ENCODE measurements at places on chromosomes 1 and 21.

GRCh38 chr1:161915978-161916377, 107.7 kb downstream of the OLFML2B start:
- DNase-seq: no peak

DNA sequence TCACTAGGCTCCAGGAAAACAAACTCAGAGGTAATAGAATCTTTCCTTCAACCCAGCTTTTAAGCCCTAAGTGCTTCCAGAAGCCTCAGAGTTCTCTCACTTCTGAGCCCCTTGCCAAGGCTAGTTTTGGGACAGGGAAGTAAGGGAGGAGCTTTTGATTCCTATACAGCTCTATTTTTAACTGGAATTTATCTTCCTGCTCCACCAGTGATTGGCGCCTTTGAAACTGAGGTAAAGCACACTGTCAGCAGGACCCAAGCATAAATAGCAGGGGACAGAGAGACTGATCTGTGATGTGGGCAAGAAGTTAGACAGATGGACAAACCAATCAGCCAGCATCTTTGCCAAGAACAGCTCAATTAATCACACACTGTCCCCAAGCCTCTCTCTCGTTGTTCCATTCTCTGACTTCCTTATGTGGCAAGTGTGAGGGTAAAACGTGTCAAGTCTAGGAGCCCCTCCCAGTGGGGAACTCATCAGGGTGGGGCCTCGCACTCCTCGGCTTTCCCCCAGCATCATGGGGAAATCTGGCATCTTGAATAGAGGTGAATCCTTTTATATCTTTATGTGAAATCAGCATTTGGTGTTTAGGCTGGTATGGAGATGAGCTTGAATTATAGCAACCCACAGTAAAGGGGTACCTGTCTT, 40.2 kb upstream of the MPZL1 start:
- no peak for DNase-seq

GRCh38 chr1:181969902-181970301, 91.6 kb downstream of the ZNF648 start:
- DNase-seq: no peak

- no peak for DNase-seq
Measured at GRCh38 chr1:74420467-74420866, 91.9 kb downstream of the LRRC53 start.

DNA sequence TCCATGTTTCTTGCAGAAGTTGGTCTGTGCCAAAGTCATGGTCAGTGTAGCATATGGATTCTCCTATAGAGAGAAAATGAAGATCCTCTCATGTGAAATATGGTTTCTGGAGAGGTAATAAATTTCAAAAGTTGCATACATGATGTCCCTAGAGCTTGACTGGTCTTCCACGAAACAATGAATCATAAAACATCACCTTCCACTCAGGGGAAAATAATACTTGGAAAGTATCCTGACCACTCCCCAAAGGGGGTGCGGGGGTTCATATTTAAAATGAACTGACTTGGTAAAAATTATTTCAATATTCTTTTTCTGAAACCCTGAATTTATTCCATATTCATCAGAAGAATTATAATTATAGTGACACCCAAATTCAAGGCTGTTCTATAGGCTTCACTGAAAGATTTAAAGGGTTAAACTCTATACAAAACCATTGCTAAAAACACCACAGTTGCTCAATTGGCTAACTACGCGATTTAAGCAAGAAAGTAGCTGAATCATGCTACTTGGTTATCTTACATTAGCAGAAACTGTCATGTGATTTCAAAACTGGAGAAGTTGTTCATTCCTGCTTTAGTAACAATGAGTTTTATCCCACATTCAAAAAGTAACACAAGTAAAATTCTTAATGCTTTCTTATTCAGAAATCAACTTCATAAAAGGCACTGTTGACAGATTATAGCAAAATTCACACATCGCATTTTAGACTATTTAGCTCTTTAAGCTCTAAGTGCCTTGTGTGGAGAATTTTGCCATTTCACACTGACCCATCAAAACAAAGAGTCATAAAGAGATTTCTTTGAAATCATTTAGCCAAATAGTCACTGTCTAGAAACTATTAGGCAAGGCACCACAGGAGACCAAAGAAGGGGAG, 5.3 kb downstream of the CREG1 start:
- DNase-seq: no peak

DNA sequence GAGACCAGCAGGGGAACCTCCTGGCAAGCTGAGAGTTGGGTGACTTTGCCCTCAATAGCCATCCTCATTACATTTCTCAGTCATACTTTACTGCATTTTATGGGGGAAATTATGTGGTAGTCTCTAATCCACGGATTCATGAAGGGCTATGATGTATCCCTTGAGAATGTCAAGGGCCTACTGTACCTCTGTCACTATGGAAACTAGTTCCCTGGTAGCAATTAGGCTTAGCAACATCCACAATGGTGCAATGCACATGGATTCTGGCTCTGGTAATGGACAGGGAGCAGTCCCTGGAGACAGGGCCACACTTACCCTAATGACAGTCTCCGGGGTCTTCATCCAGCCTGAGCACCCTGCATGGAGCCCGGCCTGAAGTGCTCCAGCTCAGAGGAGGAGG, 26.5 kb downstream of the LRRN2 start:
- no peak for DNase-seq

GRCh38 chr1:218886101-218886871, 287.4 kb upstream of the LYPLAL1 start:
- DNase-seq: no peak

DNA sequence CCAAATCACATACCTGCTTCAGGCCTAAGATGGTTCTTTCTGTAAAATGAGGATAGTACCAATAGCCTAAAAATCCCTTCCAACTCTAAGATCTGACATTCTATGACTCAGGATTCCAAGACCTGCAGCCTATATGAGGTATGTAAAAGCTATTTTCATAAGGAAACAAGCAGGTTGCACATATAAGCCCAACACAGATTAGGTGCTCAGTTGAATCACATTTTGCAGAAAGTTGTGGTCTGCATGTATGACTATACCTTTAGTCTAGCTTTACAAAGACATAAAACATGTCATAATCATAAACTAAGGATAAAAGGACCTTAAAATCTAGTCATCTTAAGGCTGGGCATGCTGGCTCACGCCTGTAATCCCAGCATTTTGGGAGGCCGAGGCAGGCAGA, 7.3 kb downstream of the KTI12 start:
- DNase-seq: no peak

DNA sequence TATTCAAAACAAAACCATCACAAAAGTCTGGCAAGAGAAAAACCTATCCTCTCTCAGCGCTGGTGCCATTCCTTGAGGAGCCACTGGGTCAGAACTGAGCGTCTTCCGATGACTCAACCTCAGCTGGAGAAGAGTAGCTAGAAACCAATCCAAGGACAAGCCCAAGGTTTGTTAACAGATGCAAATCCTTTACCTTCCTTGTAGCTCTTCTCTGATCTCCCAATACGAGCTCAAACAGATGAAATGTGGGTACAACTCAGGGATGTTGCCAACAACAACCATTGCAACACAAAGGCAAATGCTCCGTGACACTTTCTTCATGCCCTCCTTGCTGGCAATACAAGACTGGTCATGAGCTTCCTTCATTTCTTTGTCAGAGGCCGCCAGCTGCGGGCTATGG, 337.1 kb downstream of the SIPA1L2 start:
- DNase-seq: no peak

- DNase-seq: no peak
Measured at GRCh38 chr21:29382030-29382654, 83.4 kb downstream of the BACH1 start.

DNA sequence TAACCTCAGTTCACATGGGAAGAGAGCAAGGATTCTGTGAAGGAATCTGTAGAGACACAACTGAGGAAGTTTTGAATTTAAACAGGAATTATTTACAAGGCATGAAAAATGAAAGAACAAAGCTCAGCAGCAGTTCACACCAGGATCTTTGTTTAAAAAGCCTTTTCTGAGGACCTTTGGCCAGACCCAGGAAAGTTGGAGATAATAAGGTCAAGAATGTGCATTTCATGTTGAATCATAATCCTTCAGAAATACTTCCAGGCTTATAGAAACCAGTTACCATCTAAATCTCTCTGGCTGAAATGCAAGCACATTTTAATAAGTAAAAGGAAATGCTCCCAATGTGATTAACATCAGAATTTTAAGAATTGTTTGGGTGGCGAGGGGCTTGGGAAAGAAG, 2.7 kb downstream of the CLIC6 start:
- no peak for DNase-seq

Measured in cortex of kidney (tissue), 1 donor.